NCI-H2107 (cell line): ENCODE measurements at places on chromosomes 5 and 9.

DNA sequence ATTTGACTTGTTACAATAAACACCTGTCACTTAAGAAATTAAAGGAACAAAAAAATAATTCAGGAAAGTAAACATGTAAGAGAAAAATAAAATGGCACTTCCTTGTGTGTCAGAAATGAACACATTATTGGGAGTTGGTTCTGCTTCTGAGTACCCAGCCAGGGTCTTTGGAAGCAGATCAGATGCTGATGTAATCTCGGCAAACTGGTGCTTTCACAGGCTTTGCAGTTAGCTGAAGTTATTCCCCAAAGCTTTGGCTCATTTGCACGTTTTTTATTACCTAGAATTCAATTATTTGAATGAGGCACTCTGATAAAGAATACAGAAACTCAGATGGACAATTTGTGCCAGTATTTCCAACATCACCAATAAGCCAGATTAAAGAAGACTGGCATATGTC, 10.9 kb downstream of the CDH18 start:
- no peak for DNase-seq

GRCh38 chr5:56513141-56513540, 280.0 kb upstream of the ANKRD55 start:
- no peak for DNase-seq

- no peak for DNase-seq
These were observed 425.8 kb downstream of the MAN2A1 start for GRCh38 chr5:110115503-110115902.

- DNase-seq = no peak
These were observed 8.7 kb upstream of the SPOUT1 start for GRCh38 chr9:128838338-128838737.

- DNase-seq = no peak
These were observed 42.0 kb upstream of the KCNN2 start for GRCh38 chr5:114319821-114320220.

GRCh38 chr5:158874792-158875191, 224.9 kb downstream of the EBF1 start:
- no peak for DNase-seq

DNA sequence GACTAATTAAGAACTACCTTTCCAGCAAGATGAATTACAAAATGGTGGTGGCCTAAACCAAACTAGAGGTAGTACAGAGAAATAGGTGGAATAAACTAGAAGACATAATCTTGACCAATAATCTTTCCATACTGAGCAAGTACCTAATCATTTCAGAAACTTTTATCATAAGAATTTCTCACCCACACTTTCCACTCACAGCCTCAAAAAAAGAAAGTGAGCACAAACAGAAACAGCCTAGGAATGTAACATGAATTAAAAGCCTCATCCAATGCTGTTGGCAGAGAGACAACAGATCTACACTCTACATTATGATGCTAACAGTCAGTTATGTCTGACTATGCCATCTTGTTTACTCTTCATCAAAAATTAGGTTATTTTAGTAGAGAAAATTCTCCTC, 1.3 kb downstream of the RNF38 start:
- no peak for DNase-seq

DNA sequence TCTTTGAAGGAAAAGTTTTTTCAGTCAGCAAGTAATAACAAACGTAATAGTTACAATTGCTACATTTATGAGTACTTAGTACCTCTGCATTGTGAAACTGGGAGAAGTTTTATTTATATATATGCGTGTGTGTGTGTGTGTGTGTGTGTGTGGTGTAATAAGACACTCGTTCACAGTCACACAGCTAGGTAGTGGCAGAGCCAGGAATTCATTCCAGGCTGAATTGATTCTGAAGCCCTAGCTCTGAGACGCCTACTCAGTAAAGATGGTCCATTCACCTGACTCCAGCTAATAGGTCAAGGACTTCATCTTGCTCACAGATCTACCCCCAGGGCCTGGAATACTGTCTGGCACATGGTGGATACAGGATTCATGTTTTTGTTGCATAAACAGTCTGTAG, 13.6 kb upstream of the CAST start:
- DNase-seq = no peak

GRCh38 chr5:109921735-109922380, 232.1 kb downstream of the MAN2A1 start:
- DNase-seq = peak; percentile 30

DNA sequence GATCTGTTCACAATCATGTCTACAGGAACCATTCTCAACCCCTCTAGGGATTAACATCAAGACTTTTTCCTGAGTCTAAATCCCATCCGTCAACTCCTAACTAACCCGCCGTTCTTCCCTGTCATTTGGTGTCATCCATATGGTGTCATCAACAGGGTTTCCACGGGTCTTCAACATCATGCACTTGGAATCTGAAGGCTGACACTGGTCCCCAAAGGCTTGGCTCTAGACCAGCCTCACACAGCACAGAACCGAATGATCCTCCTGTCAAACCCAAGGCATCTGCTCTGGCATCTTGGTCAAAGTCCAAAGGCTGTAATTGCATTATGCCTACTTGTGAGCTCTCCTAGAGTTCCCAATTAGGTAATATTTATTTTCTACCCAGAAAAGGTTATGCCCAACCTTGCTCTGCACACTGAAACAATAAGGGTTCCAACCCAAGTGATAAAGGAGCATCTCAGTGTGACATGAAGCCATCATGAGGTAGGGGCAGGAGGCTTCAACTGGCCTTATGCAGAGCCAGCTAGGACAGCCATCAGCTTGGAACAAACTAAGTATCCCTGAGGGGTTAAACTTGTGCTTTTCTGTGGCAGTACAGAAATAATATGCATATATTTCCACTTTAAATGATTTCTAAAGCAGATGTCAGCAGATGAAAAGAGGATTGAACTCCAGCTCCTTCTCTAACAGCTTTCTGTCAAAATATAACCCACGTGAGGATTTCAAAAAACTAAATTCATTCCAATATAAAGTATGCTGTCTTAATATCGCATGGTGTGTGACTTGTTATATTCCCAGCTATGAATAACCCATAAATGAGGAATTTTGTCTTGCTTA, 13.9 kb downstream of the ENC1 start:
- no peak for DNase-seq

DNA sequence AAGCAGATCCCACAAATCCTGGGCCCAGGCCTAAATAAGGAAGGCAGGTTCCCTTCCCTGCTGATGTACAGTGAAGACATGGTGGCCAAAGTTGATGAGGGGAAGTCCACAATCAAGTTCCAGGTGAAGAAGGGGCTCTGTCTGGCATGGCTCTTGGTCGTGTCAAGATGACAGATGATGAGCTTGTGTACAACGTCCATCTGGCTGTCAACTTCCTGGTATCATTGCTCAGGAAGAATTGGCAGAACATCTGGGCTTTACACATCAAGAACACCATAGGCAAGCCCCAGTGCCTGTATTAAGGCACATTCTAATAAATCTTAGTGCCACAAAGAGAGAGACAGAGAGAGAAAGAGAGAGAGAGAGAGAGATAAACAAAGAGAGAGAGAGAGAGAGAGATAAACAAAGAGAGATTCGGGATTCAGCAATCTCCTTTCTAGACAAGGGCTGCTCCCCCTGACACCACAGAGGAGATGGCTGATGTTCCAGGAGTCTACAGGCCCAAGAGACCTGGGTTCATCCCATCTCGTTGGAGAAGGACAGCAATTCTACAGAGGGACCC, 45.5 kb upstream of the HSPA9 start:
- DNase-seq = no peak

- DNase-seq = no peak
These were observed 395.3 kb downstream of the TUSC1 start for GRCh38 chr9:25282946-25283345.

DNA sequence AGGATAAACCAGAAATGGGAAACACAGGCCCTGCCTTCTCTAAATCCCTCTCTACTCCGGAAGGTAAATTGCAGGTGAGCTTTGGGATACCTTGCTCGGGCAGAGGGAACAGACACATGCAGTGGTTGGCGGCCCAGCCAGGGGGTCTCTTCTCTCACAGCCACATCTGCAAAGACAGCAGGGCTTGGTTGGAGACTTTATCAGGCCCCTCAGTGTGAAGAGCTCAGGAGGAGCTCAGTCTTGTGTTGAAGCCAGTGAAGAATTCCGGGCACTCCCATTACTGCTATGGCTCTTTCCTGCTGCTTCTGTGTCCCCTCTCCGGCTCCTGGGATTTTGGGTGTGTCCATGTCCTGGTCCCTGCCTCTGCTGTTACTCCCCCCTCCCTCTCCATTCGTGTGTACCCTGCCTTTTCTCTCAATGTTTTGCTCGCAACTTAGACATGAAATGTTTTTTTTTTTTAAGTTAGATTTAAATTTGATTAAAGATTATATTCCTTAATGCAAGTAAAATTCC, 99.8 kb downstream of the TRIO start:
- DNase-seq = no peak

DNA sequence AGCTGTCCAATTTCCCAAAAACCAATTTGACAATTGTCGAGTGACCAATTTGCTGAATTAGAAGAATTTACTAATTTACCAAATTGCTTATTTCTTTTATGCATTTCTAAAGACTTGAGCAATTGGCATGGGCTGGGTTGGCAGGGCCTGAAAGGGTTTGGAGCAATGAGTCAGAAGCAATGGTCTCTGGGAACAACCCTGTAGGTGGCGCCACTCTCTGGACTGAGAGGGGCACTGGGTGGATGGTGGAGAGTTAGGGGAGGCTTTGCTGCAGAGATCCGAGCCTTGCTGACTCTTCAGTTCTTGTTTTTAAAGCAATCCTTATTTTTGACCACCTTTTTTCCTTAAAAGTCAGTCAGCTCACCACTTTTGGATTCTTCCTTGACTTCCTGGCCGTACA, 71.5 kb upstream of the RPS23 start:
- no peak for DNase-seq

DNA sequence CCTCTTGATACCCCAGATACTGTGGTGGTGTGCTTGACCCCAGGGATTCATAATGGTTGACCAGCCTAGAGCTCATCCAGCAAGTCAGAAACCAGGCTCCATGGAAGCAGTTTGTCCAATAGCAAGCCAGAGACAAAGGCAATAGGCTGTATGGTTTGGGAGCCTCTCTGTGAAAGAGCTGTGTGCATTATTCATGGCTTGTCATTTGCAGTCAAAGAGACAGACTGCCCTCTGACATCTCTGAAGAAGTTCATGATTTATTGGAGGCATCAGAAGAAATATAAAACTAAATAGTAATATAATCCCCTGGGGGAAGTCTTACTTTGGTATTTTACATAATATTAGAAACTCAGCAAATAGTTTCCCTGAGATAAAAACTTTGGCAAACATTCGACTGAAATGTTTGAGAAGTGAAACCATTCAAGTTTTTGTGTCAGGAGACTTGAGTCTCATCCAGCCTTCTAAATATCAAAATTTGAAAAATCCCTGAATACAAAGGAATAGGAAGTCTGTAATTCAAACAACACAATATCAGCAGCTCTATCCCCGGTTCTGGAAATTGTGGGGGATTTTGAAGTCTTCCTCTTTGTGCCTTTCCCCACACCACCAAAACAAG, 250.3 kb downstream of the ZSWIM6 start:
- no peak for DNase-seq

DNA sequence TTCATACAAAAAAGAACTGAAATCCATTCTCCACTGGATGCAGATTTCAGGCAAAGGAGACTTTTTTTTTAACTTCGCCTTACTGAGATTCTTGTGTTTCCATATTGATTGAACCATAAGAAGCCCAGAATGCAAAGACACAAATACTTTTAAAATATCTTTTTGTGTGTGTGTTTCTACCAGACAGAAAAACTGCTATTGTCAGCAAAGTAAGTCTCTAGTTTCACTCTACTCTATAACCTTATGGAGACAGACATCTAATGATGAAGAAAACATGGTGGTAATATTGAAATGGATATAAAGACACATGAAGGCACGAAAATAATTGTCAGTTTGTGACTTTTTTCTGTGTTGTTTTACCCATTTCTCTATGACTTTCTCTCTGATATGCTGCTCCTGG, 260.3 kb upstream of the RORB start:
- DNase-seq = no peak

GRCh38 chr5:147901599-147902039, 4.7 kb downstream of the C5orf46 start:
- no peak for DNase-seq

GRCh38 chr9:129280623-129281271, 102.7 kb upstream of the IER5L start:
- DNase-seq = no peak

- DNase-seq = no peak
These were observed 161.9 kb upstream of the RAI14 start for GRCh38 chr5:34494111-34494755.

DNA sequence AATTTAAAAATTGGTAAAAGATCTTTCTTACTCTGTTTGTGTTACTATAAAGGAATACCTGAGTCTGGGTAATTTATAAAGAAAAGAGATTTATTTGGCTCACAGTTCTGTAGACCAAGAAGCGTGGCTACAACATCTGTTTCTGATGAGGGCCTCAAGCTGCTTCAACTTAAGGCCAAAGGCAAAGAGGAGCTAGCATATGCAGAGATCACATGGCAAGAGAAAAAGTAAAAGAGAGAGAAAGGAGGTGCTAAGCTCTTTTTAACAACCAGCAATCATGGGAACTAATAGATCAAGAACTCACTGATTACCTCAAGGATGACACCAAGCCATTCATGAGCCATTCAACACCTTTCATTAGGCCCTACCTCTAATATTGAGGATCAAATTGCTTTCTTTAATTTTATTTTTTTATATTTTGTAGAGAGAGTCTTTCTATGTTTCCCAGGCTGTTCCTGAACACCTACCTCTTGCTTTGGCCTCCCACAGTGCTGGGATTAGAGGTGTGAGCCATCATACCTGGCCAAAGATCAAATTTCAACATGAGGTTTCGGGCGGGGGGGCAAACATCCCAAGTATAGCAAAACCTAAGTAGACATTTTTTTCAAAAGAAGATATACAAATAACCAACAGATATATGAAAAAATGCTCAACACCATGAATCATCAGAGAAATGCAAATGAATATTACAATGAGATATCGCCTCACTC, 16.0 kb upstream of the SHC3 start:
- no peak for DNase-seq

DNA sequence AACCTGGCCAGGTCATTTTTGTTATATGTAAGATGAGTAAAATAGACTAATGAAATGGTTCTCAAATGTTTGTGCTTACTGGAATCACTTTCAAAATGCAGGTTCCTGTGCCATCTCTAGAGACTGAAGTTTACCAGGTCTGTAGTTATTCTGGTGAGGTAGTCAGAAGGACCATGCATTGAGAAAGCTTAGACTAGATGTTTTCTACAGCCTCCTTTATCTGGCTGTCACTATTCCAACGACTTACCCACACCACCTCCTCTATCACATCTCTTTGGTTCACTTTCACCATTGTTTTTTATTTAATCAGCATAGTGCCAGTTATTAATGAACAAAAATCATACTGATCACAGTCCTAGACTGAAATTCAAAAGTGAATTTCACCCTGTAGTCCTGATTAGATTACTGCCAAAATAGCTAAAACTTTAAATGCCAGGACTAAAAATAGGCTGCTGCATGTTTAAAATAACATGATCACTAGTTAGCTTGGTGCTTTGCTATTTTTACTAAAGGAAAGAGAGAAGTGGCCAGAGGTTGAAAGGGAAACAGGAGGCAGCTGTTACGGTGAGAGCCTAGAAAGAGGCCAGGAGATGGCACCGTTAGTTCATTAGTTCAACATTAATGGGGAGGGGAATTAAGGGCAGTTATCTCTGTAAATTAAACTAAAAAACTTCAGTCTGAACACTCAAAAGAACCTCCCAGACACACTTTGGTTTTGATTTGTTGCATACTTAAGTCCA, 13.9 kb upstream of the FNIP1 start:
- DNase-seq = no peak

GRCh38 chr5:113552620-113553019, 39.1 kb downstream of the YTHDC2 start:
- DNase-seq = no peak

- no peak for DNase-seq
These were observed 4.9 kb downstream of the DDX4 start for GRCh38 chr5:55742778-55743177.

GRCh38 chr5:180360078-180360957, 7.2 kb upstream of the GFPT2 start:
- no peak for DNase-seq
